ENCODE measurements at places on chromosomes 3 and 15. TPM values are rescaled to one million over a fixed set of nuclear protein-coding genes. Genes with fewer than 3 reads are reported as not detected.
A peak's percentile ranks its signal among the peaks of the same experiment; 100 is the strongest.

LRRC15 gene
- total RNA-seq = not detected

DNA sequence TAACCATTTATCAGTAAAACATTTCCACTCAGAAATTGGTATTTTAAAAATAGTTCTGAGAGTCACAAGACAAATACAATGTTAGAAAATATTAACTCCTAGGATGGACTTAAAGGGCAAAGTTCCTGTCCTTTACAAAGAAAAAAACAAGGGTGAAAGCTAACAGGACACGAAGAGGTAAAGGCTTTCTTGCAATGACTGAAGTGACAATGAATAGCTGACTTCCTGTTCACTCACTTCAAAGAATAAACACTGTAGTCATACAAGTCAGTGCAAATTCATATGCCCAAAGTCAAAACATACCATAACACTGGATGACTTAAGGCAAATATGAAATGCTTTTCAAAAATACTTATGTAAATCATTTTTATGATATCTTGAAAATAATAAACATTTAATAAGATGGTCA is 1389.8 kb upstream of the ALCAM start:
- no peak overlapping the region for H3K4me3 ChIP-seq
- DNase-seq = no peak
- H3K27me3 ChIP-seq = no peaks in the 10 kb centered on the region

DNA sequence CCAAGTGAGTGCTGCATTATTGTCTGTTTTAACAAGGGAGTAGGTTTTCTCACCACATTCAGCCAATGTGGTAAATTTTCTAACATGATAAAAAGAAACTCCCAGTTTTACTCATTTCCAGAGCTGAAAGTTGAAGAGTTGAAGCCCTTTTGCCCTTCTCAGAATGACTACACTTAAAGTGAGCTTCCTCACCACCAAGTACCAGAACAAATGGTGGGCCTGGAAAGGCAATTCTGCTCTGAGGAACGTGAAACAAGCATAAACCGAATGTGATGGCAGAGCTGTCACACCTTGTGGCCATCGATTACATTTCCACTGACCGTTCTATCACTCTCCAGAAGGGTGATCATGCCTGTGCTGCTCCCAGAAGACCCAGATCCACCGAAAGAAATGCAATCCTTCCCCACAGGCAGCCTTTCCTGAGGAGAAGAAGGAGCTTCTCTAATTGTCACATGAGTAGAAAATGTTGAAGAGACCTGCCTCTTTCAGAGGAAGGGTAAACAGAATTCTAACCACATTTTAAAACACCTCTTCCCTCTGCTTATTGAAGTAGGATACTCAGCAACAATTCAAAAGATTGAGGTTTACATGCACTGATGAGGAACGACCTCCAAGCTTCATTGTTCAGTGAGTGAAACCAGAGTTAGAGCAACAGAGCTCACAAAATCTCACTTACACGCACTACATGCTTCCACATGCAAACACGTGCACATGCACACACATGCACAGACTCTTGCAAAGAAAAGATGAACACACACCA is 21.4 kb upstream of the CCR9 start:
- H3K4me3 ChIP-seq = no peak overlapping the region
- no peak overlapping the region for H3K27ac ChIP-seq
- peaks cover 10% of the 10 kb centered on the region for H3K36me3 ChIP-seq
- DNase-seq = peak; percentile 14
- peaks cover 84% of the 10 kb centered on the region for H3K27me3 ChIP-seq
- peaks cover 40% of the 10 kb centered on the region for H3K4me1 ChIP-seq

GRCh38 chr3:190941694-190942260 is 79.3 kb upstream of the GMNC start:
- H3K27me3 ChIP-seq = no peaks in the 10 kb centered on the region
- no peaks in the 10 kb centered on the region for H3K36me3 ChIP-seq
- no peaks in the 10 kb centered on the region for H3K4me1 ChIP-seq
- H3K27ac ChIP-seq = no peak overlapping the region

GRCh38 chr15:50876260-50876988 is 32.1 kb upstream of the AP4E1 start:
- peaks cover 16% of the 10 kb centered on the region for H3K27me3 ChIP-seq
- H3K36me3 ChIP-seq = peaks cover 2% of the 10 kb centered on the region
- peak overlapping the region; percentile 64 for H3K4me3 ChIP-seq

CCDC9B gene
- total RNA-seq = 1.0 TPM

ZNF860 gene
- total RNA-seq = not detected

DNA sequence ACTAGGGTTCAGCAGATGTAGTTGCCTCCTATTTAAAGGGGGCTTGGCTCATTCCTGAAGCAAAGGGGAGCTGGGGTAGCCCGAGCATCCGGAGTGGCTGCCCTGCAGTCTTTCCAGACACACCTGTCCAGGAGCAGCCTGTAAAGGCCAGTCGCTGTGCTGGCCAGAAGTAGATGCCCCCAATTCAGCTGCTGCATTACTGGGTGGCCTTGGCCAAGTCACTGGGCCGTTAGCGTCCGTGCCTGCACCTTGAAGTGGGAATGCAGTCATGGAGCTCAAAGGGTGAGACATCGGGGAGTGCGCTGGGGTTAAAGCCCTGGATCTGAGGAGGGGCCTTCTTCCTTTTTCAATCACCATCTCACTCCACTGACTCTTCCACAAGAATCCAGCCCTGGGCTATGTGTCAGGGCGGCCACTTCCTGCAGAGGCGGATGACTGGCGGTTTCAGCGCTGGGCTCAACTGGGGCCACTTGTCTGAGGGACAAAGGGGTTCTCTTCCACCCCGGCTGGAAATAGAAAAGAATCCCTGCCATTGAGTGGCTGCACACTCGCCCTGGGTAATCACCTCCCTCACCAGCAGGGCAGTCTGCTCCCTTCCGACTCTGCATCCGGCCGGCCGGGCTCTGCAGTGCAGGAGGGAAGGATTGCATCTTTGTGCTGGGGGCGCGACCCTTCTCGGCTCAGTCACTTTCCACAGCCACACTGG is 11.8 kb downstream of the ALDH1A3 start:
- H3K27me3 ChIP-seq = peaks cover 39% of the 10 kb centered on the region
- H3K4me1 ChIP-seq = no peaks in the 10 kb centered on the region
- no peak for DNase-seq
- no peak overlapping the region for H3K4me3 ChIP-seq
- H3K27ac ChIP-seq = no peak overlapping the region

GRCh38 chr3:39907981-39908380 is 98.6 kb downstream of the MYRIP start:
- H3K4me1 ChIP-seq = no peaks in the 10 kb centered on the region
- no peaks in the 10 kb centered on the region for H3K27me3 ChIP-seq
- no peak for DNase-seq
- H3K27ac ChIP-seq = no peak overlapping the region

EFCC1 gene
- total RNA-seq = 0.07 TPM

GRCh38 chr3:14706096-14706495 is 31.2 kb downstream of the C3orf20 start:
- H3K27me3 ChIP-seq = peaks cover 9% of the 10 kb centered on the region
- H3K36me3 ChIP-seq = no peaks in the 10 kb centered on the region
- H3K4me3 ChIP-seq = no peak overlapping the region
- no peak for DNase-seq
- H3K27ac ChIP-seq = no peak overlapping the region

GRCh38 chr15:54707805-54708752 is 488.7 kb downstream of the RSL24D1 start:
- DNase-seq = no peak
- no peak overlapping the region for H3K27ac ChIP-seq
- no peaks in the 10 kb centered on the region for H3K4me1 ChIP-seq
- H3K4me3 ChIP-seq = no peak overlapping the region
- no peaks in the 10 kb centered on the region for H3K27me3 ChIP-seq

DNA sequence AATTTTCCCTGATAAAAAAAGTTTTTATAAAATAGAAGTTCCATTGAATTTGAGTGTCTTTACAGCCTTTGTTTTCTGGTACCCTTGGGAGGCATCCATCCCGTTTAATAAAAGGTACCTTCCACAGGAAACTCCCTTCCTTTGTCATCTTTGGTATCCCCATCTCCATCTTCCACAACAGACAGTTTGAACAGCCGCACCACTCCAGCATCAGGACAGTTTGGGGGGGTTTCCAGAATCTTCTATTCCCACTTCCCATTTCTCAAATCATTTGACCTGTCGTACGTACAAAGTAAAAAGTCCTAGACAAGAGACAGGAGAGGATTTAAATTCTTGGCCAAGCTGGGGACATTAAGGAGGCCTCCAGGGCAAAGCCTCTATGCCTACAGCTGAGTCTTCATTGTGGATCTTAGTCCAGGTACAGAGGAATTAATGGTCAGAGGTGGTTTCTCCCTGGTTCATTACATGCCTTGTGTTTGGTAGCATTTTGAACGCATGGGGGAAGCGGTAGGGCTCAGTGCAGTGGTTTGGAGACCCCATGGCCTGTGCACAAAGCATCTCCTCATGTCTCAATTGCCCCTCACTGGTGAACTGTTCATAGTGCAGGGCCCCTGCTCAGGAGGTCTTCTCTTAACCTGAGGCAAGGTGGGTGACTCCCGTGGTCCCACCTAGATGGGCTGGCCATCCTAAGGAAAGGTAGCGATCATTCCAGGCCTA is 19.4 kb upstream of the BCL2A1 start:
- no peak overlapping the region for H3K27ac ChIP-seq
- peaks cover 3% of the 10 kb centered on the region for H3K4me1 ChIP-seq
- no peak overlapping the region for H3K4me3 ChIP-seq
- H3K27me3 ChIP-seq = no peaks in the 10 kb centered on the region
- H3K36me3 ChIP-seq = no peaks in the 10 kb centered on the region

GRCh38 chr3:176906046-176906905 is 291.0 kb downstream of the TBL1XR1 start:
- H3K27ac ChIP-seq = no peak overlapping the region
- H3K27me3 ChIP-seq = peaks cover 9% of the 10 kb centered on the region
- no peak for DNase-seq
- no peaks in the 10 kb centered on the region for H3K4me1 ChIP-seq

Measured in activated CD4-positive, alpha-beta T cell treated with anti-CD3 and anti-CD28 coated beads, Interleukin-2, amount 10 ng/mL, durations not matched to agents 7 days and 5 days (primary cell).